ENCODE measurements at places on chromosomes 12 and 14. TPM values are rescaled to one million over a fixed set of nuclear protein-coding genes. Genes with fewer than 3 reads are reported as not detected.

DNA sequence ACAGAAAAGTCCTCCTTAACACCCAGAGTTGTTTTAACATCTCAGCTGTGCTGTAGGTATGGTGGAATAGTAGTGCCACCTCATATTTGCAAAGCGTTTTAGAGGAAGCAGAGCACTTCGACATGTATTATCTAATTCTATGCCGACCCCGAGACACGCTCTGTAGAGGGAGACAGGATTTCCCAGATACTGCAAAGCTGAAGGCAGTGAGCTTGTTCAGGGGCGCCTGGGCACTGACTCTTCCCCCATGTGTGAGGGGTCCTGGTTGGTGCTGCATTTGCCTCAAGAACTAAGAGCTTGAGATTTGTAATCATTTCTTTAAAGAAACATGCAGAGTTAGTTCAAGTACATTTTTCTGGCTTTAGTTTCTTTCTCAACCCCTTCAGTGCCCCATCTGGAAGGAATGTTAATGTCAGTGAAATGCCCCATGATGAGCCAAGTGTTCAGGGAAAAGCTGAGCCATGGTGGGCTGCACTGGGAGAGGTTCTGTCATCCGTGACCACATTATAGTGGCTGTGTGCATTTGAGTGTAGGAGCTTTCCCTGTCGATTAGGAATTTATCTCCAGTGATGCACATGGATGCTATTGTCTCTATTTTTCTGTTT is 66.3 kb downstream of the MBIP start:
- peak; percentile 31 for DNase-seq

DNA sequence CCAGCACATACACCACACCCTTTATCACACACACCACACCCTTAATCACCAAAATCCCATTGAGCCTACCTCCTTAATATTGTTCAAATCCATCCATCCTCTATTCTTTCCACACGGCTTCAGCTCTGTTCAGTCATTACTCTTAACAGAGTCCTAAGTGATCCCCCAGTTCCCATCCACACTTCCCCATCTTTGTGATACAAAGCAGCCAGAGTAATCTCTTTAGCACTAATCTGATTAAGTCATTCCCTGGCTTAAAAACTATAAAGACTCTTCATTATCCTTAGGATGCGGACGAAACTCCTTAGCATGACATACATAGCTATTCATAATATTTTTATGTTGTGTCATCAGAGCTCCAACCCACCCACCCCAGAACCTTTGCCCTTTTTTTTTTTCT is 14.7 kb upstream of the MFAP5 start:
- DNase-seq: no peak

- DNase-seq: no peak
Observed at GRCh38 chr14:76938092-76938500, 90.4 kb downstream of the IRF2BPL start.

PZP gene
- total RNA-seq: not detected

KRT6B gene
- total RNA-seq: not detected
